ENCODE measurements at places on chromosomes 7 and 10. TPM values are rescaled to one million over a fixed set of nuclear protein-coding genes. Genes with fewer than 3 reads are reported as not detected.

- DNase-seq = peak; percentile 85
These were observed 485.1 kb upstream of the KLF6 start for GRCh38 chr10:4270116-4270515.

DNA sequence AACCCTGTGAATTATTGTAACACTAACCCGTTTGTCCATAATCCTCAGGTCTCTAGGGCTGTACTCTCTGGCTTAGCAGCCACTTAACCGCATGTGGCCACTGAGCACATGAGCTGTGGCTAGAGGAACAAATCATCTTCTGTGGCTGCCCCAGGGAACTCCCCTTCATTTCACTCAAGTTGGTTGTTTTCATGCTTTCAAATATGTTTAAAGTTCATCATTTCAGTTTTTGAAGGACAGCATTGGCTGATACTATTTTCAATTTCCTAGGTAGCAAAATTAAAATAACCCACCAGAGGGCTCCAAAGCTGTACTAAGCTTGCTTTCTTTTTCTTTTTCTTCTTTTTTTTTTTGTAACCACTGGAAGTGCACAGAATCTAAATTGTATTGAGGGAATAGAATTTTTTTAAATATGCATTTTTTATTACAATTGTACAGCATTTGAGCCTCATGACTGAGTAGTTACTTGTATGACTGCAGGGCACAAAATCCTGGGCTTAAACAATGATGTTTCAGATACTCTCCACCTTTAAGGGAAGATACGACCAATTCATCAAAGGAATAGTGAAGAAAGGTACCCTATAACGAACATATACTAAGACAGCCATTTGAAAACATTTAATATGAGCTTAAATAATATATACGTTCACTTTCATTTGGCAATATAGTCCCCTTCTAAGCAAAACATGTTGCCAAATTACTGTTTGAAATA lies 38.6 kb downstream of the MRC1 start:
- DNase-seq = peak; percentile 62

GRCh38 chr7:4959306-4959705 lies 319 bp upstream of the MMD2 start:
- no peak for DNase-seq

- peak; percentile 3 for DNase-seq
These were observed 80.7 kb upstream of the KIAA1217 start for GRCh38 chr10:24128066-24128730.

NEUROD6 gene
- not detected for total RNA-seq

CYP2C8 gene
- not detected for total RNA-seq

ADAM8 gene
- not detected for total RNA-seq

All from fibroblast of the aortic adventitia (primary cell).